SJSA1 (cell line): ENCODE measurements at places on chromosomes 3 and 15.

DNA sequence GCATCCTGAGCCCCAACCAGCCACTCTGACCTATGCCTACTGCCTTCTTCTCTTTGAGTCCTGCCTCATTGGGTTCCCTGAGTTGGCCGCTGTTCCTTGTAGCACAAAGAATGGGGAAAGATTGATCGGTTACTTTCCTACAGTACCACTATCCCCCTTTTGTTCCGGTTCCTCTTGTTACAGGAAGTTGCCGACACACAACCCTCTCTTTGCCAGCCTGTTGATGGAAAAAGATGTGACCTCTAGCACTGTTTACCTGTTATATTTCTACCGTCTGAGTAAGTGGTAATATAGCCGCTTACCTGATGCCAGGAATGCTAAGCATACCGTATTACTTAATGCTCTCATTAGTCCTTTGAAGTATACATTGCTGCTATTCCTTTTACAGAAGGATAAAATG, 9.7 kb upstream of the AHSG start:
- H3K27ac ChIP-seq, result no peak overlapping the region
- no peak overlapping the region for H3K4me3 ChIP-seq
- no peaks in the 10 kb centered on the region for H3K27me3 ChIP-seq
- no peaks in the 10 kb centered on the region for H3K36me3 ChIP-seq
- no peak for DNase-seq

DNA sequence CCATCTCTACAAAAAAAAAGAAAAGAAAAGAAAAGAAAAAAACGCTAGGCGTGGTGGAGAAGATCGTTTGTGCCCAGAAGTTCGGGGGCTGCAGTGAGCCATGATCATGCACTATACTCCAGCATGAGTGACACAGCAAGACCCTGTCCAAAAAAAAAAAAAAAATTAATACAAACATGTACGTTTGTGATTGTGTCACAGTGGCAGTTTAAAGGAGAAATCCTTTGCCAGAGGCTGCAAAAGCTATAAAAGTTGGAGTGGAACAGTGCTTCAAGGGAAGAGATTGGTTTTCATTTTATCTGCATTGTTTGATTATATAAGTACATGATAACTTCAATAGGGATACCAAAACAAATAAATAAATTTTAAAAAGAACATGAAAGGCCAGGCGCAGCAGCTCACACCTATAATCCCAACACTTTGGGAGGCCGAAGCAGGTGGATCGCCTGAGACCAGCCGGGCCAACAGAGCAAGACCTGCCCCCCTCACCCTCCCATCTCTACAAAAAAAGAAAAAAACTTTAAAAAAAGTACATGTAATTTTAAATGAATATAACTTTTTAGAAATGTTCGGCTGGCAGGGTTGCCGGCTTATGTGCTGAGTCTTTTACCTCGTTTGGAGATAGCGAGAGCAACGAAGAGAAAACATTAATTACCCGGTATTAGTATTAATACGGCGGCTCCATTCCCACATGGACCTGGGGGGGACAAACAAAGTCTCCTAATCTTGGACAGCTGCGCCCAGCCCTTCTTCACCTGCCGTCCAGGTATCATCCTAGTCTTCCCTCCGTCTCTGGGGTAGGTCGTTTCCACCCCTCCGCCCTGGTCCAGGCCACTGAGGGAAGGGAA, 573 bp upstream of the DIS3L start:
- no peak for DNase-seq
- peaks cover 9% of the 10 kb centered on the region for H3K36me3 ChIP-seq
- H3K4me3 ChIP-seq, result peak overlapping the region; percentile 67
- H3K27me3 ChIP-seq, result no peaks in the 10 kb centered on the region

DNA sequence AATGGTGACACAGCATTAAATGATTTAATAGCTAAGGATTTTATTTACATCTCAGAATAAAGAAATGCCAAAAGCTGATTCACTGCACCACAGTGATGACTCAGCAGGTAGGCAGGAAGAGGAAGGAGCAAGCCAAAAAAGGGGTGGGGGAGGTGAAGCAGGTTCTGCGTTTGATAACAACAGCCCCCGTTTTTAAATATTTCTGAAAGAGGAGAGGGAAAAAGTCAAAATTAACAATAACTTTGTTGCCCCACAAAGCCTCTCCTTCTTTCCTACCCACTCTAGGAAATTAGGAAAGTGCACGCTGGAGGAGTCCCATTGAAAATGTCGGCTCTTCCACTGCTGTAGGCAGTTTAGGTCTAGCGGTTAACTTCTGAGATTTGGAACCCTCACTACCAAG, 9.9 kb upstream of the CCDC54 start:
- DNase-seq, result peak; percentile 64
- H3K27ac ChIP-seq, result peak overlapping the region; percentile 82
- H3K27me3 ChIP-seq, result no peaks in the 10 kb centered on the region
- H3K4me3 ChIP-seq, result no peak overlapping the region

- peaks cover 53% of the 10 kb centered on the region for H3K27me3 ChIP-seq
- no peak overlapping the region for H3K27ac ChIP-seq
- DNase-seq, result no peak
- no peaks in the 10 kb centered on the region for H3K36me3 ChIP-seq
Observed at GRCh38 chr3:192408647-192409200, 318.6 kb downstream of the FGF12 start.

DNA sequence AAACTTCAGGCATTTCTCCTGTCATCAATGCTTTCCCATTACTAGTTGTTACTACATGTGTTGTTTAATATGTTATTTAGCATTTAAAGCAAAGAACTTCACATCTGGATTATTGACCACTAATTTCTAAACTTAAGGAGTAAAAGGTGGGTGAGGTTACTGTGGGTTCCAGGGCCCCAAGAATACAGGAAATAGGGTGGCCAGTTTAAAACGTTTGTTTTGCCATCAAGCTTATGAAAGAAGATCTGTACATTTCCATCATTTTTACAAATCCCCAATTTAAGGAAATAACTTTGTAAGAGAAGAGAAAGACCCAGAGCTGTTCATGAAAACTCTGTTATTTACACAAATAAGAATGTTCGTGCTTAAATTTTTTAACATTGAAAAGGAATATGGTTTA, 54.5 kb upstream of the ACKR4 start:
- H3K4me3 ChIP-seq, result no peak overlapping the region
- peaks cover 25% of the 10 kb centered on the region for H3K36me3 ChIP-seq
- DNase-seq, result no peak
- no peaks in the 10 kb centered on the region for H3K27me3 ChIP-seq
- H3K4me1 ChIP-seq, result peaks cover 32% of the 10 kb centered on the region
- H3K27ac ChIP-seq, result peak overlapping the region; percentile 83

- H3K27ac ChIP-seq, result no peak overlapping the region
- H3K36me3 ChIP-seq, result no peaks in the 10 kb centered on the region
- H3K27me3 ChIP-seq, result no peaks in the 10 kb centered on the region
Observed at GRCh38 chr3:3815206-3815605, 16.0 kb downstream of the LRRN1 start.

GRCh38 chr3:99355465-99355864, 282.9 kb upstream of the COL8A1 start:
- H3K4me3 ChIP-seq, result no peak overlapping the region
- H3K4me1 ChIP-seq, result no peaks in the 10 kb centered on the region
- no peak overlapping the region for H3K27ac ChIP-seq
- no peaks in the 10 kb centered on the region for H3K27me3 ChIP-seq

GRCh38 chr15:66163553-66163952, 90.0 kb downstream of the MEGF11 start:
- no peaks in the 10 kb centered on the region for H3K4me1 ChIP-seq
- no peak overlapping the region for H3K27ac ChIP-seq
- no peak overlapping the region for H3K4me3 ChIP-seq
- peaks cover 13% of the 10 kb centered on the region; the same call in 1 of the 2 replicates for H3K27me3 ChIP-seq
- DNase-seq, result no peak
- no peaks in the 10 kb centered on the region for H3K36me3 ChIP-seq

DNA sequence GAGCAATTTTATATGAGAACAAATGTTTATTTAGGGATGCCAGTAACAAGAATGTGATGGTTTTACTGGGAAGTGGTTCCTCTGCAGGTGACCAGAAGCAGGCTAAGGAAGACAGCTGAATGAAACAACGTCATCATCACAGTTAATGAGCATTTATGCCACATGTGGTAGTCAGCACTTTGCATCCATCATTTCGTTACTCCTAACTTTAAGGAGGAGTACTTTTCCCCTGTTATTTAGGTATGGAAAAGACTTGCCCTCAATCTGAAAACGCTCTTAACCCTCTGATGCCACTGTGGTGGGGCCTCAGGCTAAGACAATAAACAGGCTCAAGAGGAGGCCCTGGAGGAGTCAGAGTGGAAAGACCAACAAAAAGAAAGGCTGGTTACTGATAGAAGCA, 31.2 kb downstream of the INTS14 start:
- peaks cover 36% of the 10 kb centered on the region for H3K4me1 ChIP-seq
- peaks cover 77% of the 10 kb centered on the region for H3K36me3 ChIP-seq
- peak overlapping the region; percentile 32 for H3K27ac ChIP-seq

DNA sequence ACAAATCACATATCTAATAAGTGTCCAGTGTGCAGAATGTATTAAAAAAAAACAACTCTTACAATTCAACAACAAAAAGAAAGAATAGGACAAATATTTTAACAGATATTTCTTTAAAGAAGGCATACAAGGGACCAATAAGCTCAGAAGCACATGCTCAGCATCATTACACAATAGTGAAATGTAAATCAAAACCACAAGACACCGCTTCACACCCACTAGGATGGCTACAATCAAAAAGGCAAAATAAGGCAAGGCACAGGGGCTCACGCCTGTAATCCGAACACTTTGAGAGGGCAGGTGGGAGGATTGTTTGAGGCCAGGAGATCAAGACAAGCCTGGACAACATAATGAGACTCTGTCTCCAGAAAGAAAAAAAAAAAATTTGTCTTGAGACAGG, 255.6 kb downstream of the MAGI1 start:
- no peak overlapping the region for H3K4me3 ChIP-seq
- no peaks in the 10 kb centered on the region for H3K27me3 ChIP-seq
- H3K27ac ChIP-seq, result no peak overlapping the region
- no peak for DNase-seq

GRCh38 chr15:63000706-63001105, 41.8 kb upstream of the TPM1 start:
- H3K27ac ChIP-seq, result no peak overlapping the region
- H3K4me3 ChIP-seq, result no peak overlapping the region
- H3K27me3 ChIP-seq, result no peaks in the 10 kb centered on the region
- H3K4me1 ChIP-seq, result no peaks in the 10 kb centered on the region
- DNase-seq, result no peak

DNA sequence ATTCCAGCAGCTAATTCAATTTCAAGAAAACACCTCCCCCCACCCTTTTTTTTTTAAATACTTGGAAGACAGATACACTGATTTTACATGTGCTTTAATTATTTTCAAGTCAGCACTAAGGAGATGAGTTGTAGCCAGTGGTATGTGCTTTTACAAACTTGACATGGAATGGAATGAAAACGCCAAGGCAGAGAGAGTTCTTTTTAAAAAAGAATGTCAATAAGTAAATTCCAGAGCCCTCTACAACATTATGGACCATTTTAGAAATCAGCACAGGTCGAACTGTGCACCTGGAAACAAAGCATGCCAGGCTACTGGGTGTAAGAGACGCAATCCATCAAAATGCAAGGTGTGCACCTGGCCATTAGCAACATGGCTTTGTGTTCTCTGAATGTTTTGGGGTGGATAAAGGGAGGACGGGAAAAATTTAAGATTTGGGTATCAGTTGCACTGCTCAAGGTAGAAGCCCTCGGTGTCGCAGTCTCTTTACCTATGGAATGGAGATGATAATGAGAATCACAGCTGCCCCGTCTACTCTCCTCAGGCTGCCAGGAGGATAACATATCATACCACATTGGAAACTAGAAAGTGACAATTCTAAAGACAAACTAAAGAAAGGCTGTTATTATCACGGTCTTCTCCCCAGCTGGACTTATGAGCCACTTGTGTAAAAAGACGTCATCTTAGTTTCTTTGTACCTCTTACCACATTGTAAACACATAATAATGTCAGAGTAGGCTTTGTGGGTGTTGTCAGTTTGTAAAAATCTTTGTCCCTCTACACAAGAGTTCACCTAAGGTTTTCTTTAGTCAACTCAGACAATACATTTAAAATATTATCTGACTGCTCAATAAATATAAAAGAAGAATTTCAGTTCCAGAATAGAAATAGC, 107.4 kb upstream of the PRICKLE2 start:
- no peaks in the 10 kb centered on the region for H3K36me3 ChIP-seq
- DNase-seq, result peak; percentile 66
- peaks cover 24% of the 10 kb centered on the region for H3K4me1 ChIP-seq
- no peaks in the 10 kb centered on the region for H3K27me3 ChIP-seq
- peak overlapping the region; percentile 68 for H3K27ac ChIP-seq

DNA sequence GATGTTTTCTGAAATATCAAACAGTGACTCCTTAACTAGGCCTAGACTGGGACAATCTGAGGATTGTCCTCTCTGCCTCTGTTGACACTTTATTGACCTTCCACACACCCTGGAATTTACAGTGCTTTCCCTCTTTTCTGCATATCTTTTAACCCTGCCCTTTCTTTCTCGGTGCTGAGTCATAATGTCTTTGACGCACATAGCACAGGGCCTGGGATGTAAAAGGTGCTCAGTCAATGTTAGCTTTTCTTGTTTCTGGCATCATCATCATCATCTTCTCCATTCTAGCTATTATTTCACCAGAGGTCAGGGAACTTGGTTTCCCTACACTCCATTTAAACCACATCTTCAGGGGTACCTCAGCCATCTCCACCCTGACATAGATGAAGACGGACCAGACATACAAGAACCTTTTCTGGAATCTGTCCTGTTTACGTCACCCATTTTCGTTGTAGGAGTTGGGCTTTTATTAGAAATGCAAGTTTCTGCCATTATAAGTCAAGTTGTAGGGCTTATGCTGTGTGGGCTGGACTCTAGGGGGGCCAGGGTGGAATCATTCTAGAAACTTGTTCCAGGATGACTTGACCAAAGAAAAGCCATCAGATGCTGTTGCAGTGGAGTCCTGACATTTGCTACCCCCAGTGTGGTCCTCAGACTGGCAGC, 46.6 kb downstream of the ZBTB38 start:
- H3K4me3 ChIP-seq, result no peak overlapping the region
- H3K36me3 ChIP-seq, result peaks cover 55% of the 10 kb centered on the region
- no peaks in the 10 kb centered on the region for H3K27me3 ChIP-seq
- no peak overlapping the region for H3K27ac ChIP-seq
- peaks cover 44% of the 10 kb centered on the region for H3K4me1 ChIP-seq

DNA sequence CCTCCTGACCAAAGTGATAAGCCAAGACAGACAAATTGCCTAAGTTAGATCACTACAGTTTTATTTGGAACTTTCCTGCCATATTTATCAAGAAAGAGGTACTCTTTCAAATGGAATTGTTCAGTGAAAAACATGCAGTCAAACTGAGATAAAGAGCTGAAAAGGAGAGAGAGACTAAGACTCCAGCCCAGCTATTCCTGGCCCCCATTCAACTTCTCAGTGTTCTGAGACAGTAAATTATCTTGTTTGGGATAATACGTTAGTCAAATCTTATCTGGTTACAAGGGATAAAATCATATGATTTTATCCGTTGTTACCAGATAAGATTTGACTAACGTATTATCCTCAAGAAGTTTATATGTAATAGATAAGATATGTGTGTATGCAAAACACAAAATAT, 67.6 kb upstream of the CMC1 start:
- H3K27me3 ChIP-seq, result no peaks in the 10 kb centered on the region
- H3K36me3 ChIP-seq, result no peaks in the 10 kb centered on the region
- no peak for DNase-seq
- no peak overlapping the region for H3K4me3 ChIP-seq
- H3K4me1 ChIP-seq, result no peaks in the 10 kb centered on the region
